Osteocyte (in vitro differentiated cells): ENCODE measurements at places on chromosomes 2 and 18. TPM values are rescaled to one million over a fixed set of nuclear protein-coding genes. Genes with fewer than 3 reads are reported as not detected.

The ZNF2 gene
- total RNA-seq = 5.5 and 5.8 TPM in 2 replicates

The CROCC2 gene
- total RNA-seq = not detected in 2 replicates

- H3K27ac ChIP-seq = no peak overlapping the region
- no peak for DNase-seq
- no peaks in the 10 kb centered on the region for H3K4me1 ChIP-seq
- H3K36me3 ChIP-seq = no peaks in the 10 kb centered on the region
- peaks cover 4% of the 10 kb centered on the region for H3K27me3 ChIP-seq
These were observed 381.6 kb downstream of the SUCLG1 start for GRCh38 chr2:84077496-84077895.

The TSPYL6 gene
- total RNA-seq = not detected in 2 replicates
